ENCODE measurements at places on chromosomes 4 and X. TPM values are rescaled to one million over a fixed set of nuclear protein-coding genes. Genes with fewer than 3 reads are reported as not detected.

Gene KLHL34
- 3.5 TPM for total RNA-seq

Gene SOD3
- total RNA-seq, result not detected

Gene FAM9C
- not detected for total RNA-seq

Gene MUC7
- total RNA-seq, result not detected

Gene ATP2B3
- total RNA-seq, result not detected

Gene STATH
- not detected for total RNA-seq

Gene CT45A2
- total RNA-seq, result not detected

Gene LRPAP1
- 84.9 TPM for total RNA-seq
